Testis (tissue), 5 donors: ENCODE measurements at places on chromosomes 4 and X. TPM values are rescaled to one million over a fixed set of nuclear protein-coding genes. Genes with fewer than 3 reads are reported as not detected.

The UGT2B7 gene
- total RNA-seq: not detected

- no peaks in the 10 kb centered on the region for H3K27me3 ChIP-seq
- no peak for DNase-seq
- H3K4me3 ChIP-seq: no peak overlapping the region
- no peaks in the 10 kb centered on the region for H3K36me3 ChIP-seq
- H3K4me1 ChIP-seq: no peaks in the 10 kb centered on the region
Measured at GRCh38 chrX:79176028-79176427, 31.5 kb downstream of the GPR174 start.

DNA sequence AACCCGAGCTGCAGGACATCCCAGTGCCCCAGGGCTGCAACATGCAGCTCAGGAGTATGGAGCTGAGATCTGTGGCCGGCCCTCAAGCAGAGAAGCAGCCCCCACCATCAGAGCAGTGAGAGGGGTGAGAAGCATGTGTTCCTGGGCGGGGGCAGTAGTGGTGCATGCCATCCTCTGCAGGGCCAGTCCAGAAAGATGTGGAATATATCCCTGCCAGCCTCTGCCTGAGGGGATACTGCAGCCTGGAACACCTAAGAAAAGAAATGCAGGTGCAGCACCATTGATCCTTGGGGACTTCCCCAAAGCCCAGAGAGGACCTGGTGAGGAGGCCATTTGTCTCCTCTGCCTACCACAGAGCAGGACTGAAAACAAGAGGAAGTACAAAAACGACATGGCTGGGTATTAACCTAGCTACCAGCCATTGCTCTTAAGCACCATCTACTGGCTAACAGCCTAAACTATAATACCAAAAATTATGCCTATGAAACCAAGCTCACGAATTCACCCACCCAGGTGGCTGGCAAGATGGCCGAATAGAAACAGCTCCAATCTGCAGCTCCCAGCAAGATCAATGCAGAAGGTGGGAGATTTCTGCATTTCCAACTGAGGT is 158.8 kb downstream of the ADGRA3 start:
- no peak overlapping the region for H3K4me3 ChIP-seq
- no peaks in the 10 kb centered on the region for H3K27me3 ChIP-seq
- no peaks in the 10 kb centered on the region for H3K4me1 ChIP-seq
- no peaks in the 10 kb centered on the region for H3K36me3 ChIP-seq
- no peak for DNase-seq
- no peak overlapping the region for H3K27ac ChIP-seq

DNA sequence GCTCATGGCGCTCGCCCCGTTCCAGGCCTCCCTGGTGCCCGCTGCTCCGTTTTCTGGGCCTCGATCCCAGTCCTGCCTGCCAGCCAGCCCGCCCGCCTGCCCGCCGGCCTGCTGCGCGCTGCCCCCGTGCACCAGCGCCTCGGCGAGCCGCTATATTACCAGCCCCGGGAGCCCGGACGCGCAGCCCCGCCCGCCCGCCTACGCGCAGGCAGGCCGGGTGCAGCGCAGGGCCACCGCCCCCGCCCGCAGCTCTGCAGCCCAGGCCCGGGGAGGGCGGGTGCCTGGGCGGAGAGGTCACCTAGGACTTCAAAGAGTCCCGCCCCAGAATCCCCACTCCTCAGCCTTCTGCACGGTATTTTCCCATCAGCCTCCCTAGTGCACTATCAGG is at the start of gene MAOB:
Gene MAOB, minus strand, starts transcription at position 157 of the 388 bp plus-strand sequence. Its CDS starts 151 bp downstream, at position 6.
- peak; percentile 27 for DNase-seq
- no peaks in the 10 kb centered on the region for H3K27me3 ChIP-seq
- H3K4me3 ChIP-seq: peak within 1 kb of the TSS; percentile 36
- no peak within 1 kb of the TSS for H3K27ac ChIP-seq

GRCh38 chr4:38411981-38412536 is 251.9 kb upstream of the KLF3 start:
- no peak for DNase-seq
- H3K27me3 ChIP-seq: no peaks in the 10 kb centered on the region
- H3K4me1 ChIP-seq: no peaks in the 10 kb centered on the region

GRCh38 chr4:143240939-143241679 is 56.4 kb downstream of the USP38 start:
- no peak overlapping the region for H3K4me3 ChIP-seq
- H3K4me1 ChIP-seq: peaks cover 6% of the 10 kb centered on the region
- no peaks in the 10 kb centered on the region for H3K36me3 ChIP-seq
- H3K27me3 ChIP-seq: no peaks in the 10 kb centered on the region

DNA sequence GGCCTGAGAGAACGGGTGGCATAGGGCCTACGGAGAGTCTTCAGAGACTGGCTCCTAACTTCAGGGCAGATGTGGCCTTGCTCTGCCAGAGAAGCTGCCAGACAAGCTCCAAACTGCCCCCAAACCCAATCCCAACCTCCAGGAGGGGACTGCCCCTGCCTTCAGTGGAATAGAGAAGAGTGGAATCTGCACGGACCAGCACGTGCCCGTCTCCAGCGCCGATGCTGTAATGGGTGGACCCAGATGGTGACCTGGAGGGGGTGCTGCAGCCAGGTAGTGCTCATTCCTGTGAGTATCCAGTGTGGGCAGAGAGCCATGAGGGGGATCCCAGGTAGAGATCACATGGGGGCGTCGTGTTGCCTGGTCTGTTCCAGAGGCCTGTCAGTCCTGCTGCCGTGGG is 73.2 kb upstream of the NKX1-1 start:
- H3K4me3 ChIP-seq: no peak overlapping the region
- DNase-seq: no peak
- no peak overlapping the region for H3K27ac ChIP-seq

DNA sequence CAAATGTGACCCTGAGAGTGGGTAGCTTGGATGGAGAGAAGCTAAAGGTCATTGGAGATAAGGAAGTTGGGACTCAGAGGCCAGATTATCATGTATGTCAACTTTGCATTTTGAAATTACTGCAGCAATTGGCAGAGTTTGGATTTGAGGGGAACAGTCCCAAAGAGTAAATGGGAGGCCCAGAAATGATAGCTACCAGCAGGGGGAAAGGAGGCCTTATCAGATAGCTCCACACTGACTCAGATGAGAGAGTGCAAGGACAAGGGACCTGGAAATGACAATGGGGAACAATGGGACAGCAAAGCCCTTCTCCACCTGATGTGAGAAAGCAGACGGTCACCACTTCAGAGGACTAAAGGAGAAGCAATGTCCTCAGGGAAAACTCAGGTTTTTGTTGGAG is 201.5 kb upstream of the JADE1 start:
- no peak overlapping the region for H3K27ac ChIP-seq
- H3K4me3 ChIP-seq: no peak overlapping the region
- H3K36me3 ChIP-seq: no peaks in the 10 kb centered on the region
- no peaks in the 10 kb centered on the region for H3K4me1 ChIP-seq
- DNase-seq: no peak

DNA sequence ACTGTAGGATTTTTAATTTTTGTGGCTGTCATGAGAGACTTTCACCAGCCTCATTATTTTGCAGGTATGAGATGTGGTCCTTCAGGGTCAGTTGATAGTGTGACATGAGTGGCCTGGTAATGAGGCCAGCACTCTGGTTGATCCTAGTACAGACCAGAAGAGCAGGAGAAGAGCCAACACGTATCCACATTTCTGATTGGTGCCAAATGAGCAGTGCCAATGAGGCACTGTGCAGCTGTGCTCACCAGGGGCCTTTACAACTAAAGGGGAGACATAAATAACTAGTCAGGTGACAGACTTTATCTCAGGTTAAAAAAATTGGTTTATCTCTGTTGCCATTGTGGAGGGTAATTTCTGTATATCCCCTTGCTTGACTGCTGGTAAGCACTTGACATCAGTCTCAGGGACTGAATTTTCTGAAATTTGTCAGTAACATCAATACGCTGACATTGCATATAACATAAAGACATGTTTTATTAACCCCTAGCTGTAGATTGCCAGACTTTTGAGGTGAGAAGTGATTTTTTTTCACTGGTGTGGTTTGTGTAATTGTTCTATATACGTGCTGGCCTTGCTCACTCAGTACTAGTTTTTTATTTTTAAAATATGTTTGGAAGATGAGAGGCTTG is 101.2 kb downstream of the AFF1 start:
- H3K4me3 ChIP-seq: no peak overlapping the region
- H3K36me3 ChIP-seq: no peaks in the 10 kb centered on the region
- peaks cover 72% of the 10 kb centered on the region for H3K4me1 ChIP-seq
- H3K27ac ChIP-seq: no peak overlapping the region

DNA sequence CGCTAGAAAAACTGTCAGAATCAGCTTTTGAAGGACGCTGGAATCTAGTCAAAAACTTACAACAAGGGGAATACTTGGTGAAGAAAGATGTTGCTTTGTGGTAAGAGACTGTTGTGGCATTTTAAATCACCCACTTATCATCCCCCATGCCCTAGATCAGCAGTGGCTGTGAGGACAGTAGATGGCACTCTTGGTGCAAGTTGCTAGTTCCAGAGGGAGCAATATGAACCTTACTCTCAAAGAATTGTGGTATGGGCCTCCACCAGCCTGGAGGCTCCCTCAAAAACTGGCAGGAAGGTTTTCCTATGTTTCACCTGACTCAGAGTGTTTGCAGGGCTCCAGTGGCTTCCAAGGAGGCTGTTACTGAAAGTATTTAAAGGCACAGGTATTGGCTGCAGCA is 37.7 kb upstream of the SLC16A2 start:
- H3K27ac ChIP-seq: no peak overlapping the region
- no peaks in the 10 kb centered on the region for H3K27me3 ChIP-seq
- DNase-seq: peak; percentile 32
- H3K4me1 ChIP-seq: no peaks in the 10 kb centered on the region
- H3K36me3 ChIP-seq: no peaks in the 10 kb centered on the region
- no peak overlapping the region for H3K4me3 ChIP-seq

DNA sequence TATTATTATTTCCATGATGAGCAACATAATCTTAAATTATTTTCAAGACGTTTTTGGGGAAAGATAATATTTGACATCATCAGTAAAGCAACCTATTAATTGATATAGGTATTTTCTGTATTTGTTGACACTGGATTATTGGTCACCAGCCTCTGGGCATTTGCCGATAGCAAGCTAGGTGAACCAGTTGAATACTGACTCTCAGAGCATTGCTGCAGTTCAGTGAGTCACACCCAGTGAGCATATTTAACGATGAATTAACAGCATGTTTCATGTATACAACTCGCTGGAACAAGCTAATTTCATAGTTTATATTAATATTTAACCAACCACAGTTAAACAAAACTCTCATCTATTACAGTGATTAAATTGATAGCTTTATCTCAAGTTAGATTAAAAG is 1006.0 kb upstream of the DIAPH2 start:
- H3K27ac ChIP-seq: no peak overlapping the region
- no peaks in the 10 kb centered on the region for H3K36me3 ChIP-seq
- DNase-seq: no peak
- H3K4me3 ChIP-seq: no peak overlapping the region
- no peaks in the 10 kb centered on the region for H3K4me1 ChIP-seq
- H3K27me3 ChIP-seq: no peaks in the 10 kb centered on the region

DNA sequence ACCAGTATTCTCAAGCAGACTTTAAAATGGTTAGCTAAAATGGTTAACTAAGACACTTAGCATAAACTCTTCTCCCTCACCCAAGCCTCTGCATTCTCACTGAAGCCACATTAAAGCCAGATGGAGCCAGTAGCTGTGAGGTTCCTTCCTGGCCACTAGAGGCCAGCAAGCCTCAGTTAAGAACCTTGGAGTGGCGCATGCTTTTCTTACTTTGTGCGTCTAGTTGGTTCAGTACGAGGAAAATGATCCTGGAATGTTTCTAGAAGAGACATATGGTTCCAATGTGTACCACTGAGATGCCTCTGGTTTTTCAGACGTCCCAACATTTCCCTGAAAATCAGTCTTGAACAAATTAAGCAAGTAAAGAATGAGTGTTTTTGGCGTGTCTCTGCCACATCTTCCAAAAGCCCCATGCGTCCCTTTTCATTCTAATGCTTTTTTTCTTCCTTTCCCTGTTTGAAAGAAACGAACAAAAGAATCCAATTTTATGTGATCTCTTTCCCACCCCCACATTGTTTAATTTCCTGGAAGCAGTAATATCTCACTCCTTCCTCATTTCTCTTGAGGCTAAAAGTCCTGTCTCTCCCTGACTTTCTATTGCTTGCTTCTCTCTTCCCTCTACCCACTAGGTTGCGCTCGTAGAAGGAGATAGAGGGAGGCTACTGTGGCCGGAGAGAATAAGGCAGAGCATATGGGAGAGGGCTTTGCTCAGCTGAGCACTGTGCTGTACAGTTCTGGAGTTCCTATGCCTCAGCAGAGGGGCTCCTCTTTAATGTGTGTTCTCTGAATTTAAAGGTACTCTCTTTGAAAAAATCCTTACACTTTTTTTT is 82.9 kb upstream of the TAB3 start:
- no peak overlapping the region for H3K4me3 ChIP-seq
- H3K36me3 ChIP-seq: no peaks in the 10 kb centered on the region
- peak; percentile 48 for DNase-seq
- no peaks in the 10 kb centered on the region for H3K4me1 ChIP-seq

- H3K27me3 ChIP-seq: no peaks in the 10 kb centered on the region
- no peaks in the 10 kb centered on the region for H3K4me1 ChIP-seq
- no peak overlapping the region for H3K4me3 ChIP-seq
- no peak for DNase-seq
- H3K27ac ChIP-seq: no peak overlapping the region
Measured at GRCh38 chr4:154939851-154940250, 158.8 kb downstream of the RBM46 start.

DNA sequence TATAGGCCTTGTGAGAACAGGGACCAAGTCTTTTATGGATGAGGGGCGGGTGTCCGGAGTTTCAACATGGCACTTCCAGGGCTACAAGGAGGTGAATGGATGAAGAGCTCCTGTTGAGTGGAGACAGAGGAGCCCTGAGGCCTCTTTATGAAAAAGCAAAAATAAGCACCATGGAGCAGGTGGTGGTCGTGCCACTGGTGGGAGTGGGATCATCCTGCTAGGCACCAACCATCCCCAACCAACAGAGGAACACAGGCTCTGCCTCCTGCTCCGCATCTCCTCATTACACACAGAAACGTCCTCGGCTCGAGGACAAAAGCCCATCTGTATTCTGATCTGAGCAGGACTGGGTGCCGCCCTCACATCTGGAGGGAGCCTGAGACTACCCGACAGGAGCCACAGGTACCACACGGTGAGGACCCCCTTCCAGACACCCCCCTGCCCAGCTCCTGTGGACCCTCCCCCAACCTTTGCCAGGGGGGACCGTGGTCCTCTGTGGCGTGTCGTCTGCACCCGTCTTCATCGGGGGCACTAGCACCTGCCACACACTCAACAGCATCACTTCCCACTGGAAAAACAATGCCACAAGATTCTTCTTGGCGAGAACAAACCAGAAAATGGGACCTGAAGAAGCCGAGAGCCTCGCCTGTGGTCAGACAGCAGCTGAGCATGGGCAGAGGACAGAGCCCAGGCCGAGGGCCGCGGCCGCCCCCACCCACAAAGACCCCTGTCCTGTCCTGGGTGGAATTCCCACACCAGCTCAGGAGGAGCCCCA is 3.9 kb upstream of the PDE6B start:
- H3K4me1 ChIP-seq: no peaks in the 10 kb centered on the region
- no peak overlapping the region for H3K27ac ChIP-seq
- H3K4me3 ChIP-seq: no peak overlapping the region
- no peak for DNase-seq
- H3K27me3 ChIP-seq: no peaks in the 10 kb centered on the region
- no peaks in the 10 kb centered on the region for H3K36me3 ChIP-seq
